Aorta (tissue), 5 donors: ENCODE measurements at places on chromosomes 6 and 20. TPM values are rescaled to one million over a fixed set of nuclear protein-coding genes. Genes with fewer than 3 reads are reported as not detected.

- no peak overlapping the region for H3K4me3 ChIP-seq
- H3K4me1 ChIP-seq: no peaks in the 10 kb centered on the region
- no peaks in the 10 kb centered on the region for H3K27me3 ChIP-seq
- DNase-seq: no peak
Measured at GRCh38 chr6:148109732-148110131, 232.9 kb upstream of the SASH1 start.

MICB gene
- 6.2 TPM for total RNA-seq

DNA sequence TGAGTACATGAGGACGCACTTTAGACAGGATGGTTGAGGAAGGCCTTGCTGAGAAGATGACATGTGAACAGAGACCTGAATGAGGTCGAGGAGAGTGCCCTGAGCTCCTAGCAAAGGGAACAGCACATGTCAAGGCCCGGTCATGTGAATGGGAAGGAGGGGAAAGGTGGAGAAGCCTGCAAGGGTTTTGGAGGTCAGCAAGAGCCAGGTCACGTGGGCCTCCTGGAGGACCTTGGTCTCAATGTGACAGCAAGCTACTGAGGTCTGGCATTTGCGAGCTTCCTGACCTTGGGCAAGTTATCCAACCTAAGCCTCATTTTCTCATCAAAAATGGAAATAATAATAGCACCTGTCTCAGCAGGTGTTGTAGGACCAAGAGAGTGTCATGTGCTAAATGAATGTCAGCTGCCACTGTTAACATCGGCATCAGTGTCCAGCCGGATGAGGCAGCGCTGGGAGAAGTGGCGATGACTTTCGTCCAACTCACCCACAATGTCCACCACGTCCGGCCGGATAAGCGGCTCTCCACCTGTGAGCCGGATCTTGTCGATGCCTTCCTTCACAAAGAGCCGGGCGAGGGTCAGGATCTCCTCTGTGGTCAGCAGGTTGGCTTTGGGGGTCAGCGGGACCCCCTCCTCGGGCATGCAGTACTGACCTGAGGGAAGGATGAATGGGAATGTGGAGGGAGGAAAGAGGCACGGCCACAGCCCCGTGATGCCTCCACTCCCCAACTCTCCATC lies 8.9 kb downstream of the MOCS1 start:
- H3K4me1 ChIP-seq: no peaks in the 10 kb centered on the region
- peaks cover 7% of the 10 kb centered on the region for H3K36me3 ChIP-seq
- H3K4me3 ChIP-seq: no peak overlapping the region
- no peaks in the 10 kb centered on the region for H3K27me3 ChIP-seq
- no peak overlapping the region for H3K27ac ChIP-seq

FAM83B gene
- total RNA-seq: not detected

- no peaks in the 10 kb centered on the region for H3K4me1 ChIP-seq
- peak; percentile 52 for DNase-seq
- no peak overlapping the region for H3K4me3 ChIP-seq
- H3K27me3 ChIP-seq: no peaks in the 10 kb centered on the region
Measured at GRCh38 chr6:36290668-36291620, 21.1 kb downstream of the PNPLA1 start.

- no peaks in the 10 kb centered on the region for H3K4me1 ChIP-seq
- peaks cover 2% of the 10 kb centered on the region for H3K36me3 ChIP-seq
- no peaks in the 10 kb centered on the region for H3K27me3 ChIP-seq
- H3K4me3 ChIP-seq: no peak overlapping the region
- no peak for DNase-seq
Measured at GRCh38 chr6:30019819-30020218, 41.2 kb upstream of the POLR1H start.

GMPR gene
- 17.3 TPM for total RNA-seq

DNA sequence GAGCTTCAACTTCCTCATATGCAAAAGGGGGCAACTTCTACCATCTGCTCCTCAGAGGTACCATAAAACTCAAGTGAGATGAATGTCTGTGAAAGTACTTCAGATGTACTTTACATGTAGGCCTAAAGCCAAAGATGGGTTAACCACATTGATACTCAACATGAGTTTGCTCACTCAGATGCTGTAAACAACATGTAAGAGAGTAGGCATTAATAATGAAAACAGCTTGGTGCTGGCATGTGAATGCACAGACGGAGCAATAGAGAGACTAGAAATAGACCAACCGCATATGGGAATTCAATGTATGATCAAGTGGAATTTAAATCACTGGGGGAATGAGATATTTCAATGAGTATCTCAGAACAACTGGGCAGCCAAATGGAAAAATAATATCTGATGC lies 143.8 kb upstream of the CDYL start:
- no peak for DNase-seq
- no peaks in the 10 kb centered on the region for H3K36me3 ChIP-seq
- H3K27me3 ChIP-seq: no peaks in the 10 kb centered on the region
- no peak overlapping the region for H3K27ac ChIP-seq

DNA sequence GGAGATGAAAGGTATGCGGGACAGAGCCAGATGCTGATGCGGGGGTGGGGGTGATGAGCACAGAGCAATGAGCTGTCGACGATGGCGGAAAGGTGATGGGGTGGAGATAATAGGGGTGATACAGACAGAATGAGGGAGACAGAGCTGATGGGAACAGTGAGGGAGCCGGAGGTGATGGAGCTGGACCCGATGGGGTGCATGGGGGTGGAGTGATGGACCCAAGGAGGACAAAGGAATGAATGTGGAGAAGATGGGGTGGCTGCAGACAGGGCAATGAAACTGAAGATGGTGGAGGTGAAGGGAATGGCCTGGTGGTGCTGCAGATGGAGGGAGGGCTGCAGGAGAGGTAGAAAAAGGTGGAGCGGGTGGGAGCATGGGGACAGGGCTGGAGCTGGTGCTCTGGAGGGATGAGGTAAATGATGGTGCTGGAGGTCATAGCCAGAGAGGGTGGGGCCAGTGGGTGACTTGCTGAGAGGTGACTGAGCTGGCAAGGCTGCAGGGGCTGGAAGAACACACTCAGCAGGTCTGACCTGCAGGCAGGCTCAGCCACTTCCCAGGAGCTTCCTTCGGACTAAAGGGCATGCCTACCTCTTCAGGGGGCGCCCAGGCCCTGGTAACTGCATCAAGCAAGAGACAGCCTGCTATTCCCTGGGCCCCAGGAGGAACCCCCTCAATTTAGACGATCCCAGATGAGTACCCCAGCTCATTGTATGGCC lies 6.0 kb upstream of the FOXS1 start:
- DNase-seq: no peak
- H3K27me3 ChIP-seq: no peaks in the 10 kb centered on the region
- H3K4me3 ChIP-seq: no peak overlapping the region

DNA sequence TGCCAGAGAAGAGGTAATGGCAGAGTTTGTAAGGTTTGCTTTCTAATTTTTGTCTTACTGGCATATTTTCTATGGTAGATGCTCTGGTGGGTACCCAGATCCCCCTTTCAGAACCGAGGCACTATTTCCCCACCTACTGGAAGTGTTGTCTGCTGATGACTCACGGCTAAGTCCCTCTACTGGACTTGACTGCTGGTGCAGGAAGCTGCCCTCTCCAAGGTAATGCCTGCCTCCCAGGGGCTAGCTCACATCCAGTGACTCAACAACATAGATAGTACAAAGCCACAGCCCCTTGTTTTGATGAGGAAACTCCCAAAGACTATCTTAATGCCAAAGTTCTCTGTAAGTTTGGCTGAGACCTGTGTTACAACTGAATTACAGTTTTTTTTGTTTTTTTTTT lies 285.4 kb upstream of the FLRT3 start:
- DNase-seq: no peak
- H3K36me3 ChIP-seq: no peaks in the 10 kb centered on the region
- no peaks in the 10 kb centered on the region for H3K27me3 ChIP-seq

TDRD6 gene
- total RNA-seq: 1.0 TPM

DNA sequence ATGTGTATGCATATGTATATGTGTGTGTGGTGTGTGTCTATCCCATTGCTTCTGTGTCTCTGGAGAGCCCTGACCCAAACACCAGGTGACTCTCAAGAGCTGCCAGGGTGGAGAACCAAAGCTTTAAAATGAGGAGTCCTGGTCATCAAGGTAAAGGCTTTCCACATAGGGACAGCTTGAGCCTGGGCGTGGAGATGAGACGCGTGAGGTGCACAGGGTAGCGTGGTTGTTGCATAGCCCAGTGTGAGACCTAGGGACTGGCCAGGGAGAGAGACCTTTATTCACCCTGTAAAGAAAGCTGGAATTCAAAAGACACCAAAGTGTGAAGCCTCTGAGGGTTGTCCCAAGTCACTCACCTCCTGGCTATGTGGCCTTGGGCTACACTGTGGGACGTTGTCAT lies 149.1 kb downstream of the SYCP2 start:
- DNase-seq: no peak
- H3K4me1 ChIP-seq: no peaks in the 10 kb centered on the region
- H3K27ac ChIP-seq: no peak overlapping the region
- H3K4me3 ChIP-seq: no peak overlapping the region
- no peaks in the 10 kb centered on the region for H3K27me3 ChIP-seq
- no peaks in the 10 kb centered on the region for H3K36me3 ChIP-seq

WFDC5 gene
- total RNA-seq: not detected

- no peak overlapping the region for H3K27ac ChIP-seq
- H3K4me1 ChIP-seq: no peaks in the 10 kb centered on the region
- H3K4me3 ChIP-seq: no peak overlapping the region
- no peak for DNase-seq
- no peaks in the 10 kb centered on the region for H3K36me3 ChIP-seq
- H3K27me3 ChIP-seq: no peaks in the 10 kb centered on the region
Measured at GRCh38 chr6:135306740-135307420, 125.8 kb downstream of the MYB start.

TPBG gene
- total RNA-seq: 20.1 TPM

CLDN20 gene
- total RNA-seq: not detected

GRCh38 chr20:38055294-38055693 lies 21.7 kb downstream of the RPRD1B start:
- no peaks in the 10 kb centered on the region for H3K27me3 ChIP-seq
- no peak for DNase-seq
- peaks cover 2% of the 10 kb centered on the region for H3K4me1 ChIP-seq
- no peak overlapping the region for H3K4me3 ChIP-seq
- no peaks in the 10 kb centered on the region for H3K36me3 ChIP-seq

RAET1L gene
- not detected for total RNA-seq

FABP7 gene
- total RNA-seq: not detected

- no peaks in the 10 kb centered on the region for H3K4me1 ChIP-seq
- H3K36me3 ChIP-seq: no peaks in the 10 kb centered on the region
- H3K27me3 ChIP-seq: no peaks in the 10 kb centered on the region
Measured at GRCh38 chr20:47405775-47406325, 49.4 kb upstream of the ZMYND8 start.

DNA sequence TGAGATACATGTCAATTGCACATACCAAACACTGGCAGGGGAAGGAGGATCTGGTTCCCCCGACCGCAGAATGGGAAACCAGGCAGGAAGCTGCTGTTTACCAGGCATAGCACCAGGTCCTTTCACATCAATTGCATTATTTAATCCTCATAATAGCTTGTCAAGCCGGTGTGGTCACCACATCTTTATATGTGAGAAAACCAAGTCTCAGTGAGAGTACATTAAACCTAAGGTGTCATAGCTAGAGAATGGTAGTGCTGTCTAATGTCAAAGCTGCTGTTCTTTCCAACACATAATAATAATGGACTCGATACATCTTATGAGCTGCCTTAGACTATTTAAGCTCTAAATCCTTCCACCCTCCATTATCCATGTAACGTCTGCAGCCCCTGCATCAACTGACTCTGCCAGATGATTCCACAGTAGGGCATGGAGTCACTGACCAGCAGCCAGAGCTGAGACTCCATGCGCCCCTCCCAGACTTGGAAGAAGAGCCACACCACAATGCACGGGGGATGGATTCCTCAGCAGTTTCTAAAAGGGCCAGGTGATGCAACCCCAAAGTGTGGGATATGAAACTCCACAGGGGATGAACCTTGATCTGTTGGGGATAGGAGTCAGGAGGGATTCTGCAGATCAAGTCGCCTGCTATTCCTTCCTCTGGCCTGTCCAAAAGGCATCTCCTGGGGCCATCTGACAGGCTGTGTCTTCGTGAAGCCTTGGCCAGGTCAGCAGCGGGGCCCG lies 71.8 kb downstream of the GPR6 start:
- DNase-seq: no peak
- H3K4me1 ChIP-seq: no peaks in the 10 kb centered on the region
- no peak overlapping the region for H3K27ac ChIP-seq
- no peaks in the 10 kb centered on the region for H3K36me3 ChIP-seq

DNA sequence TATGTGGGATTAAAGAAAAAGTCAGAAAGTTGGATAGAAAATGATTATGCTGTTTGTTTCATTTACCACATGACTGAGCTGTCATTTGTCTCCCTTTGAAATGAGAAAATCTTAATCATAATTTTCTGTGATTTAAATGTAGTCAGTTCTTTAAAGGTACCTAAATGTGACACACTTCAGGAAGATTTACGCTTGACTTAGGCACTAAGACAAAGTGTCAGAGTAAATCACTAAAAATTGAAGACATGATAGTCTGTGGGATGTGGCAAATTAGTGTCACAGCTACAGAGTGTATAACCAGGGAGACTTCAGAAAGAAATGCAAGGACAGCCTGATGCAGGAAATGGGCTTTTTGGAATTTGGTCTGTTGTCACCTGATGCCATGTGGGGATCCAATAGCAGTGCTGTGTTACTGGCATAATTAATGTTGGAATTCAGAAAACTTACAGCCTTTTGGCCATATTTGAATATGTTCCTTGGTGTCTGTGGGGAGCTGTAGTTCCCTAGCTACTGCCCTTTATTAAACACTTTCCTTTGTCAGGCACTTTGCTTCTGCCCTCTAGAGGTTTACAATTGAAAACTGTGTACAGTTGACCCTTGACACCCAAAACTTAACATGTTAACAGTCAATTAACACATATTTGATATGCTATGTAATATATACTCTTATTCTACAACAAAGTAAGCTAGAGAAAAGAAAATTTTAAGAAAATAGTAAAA lies 493.8 kb downstream of the UTRN start:
- H3K36me3 ChIP-seq: peaks cover 7% of the 10 kb centered on the region
- H3K4me3 ChIP-seq: no peak overlapping the region
- no peaks in the 10 kb centered on the region for H3K4me1 ChIP-seq
- H3K27me3 ChIP-seq: no peaks in the 10 kb centered on the region
- no peak overlapping the region for H3K27ac ChIP-seq
- DNase-seq: no peak

- no peaks in the 10 kb centered on the region for H3K27me3 ChIP-seq
- H3K27ac ChIP-seq: no peak overlapping the region
- H3K36me3 ChIP-seq: no peaks in the 10 kb centered on the region
- no peak overlapping the region for H3K4me3 ChIP-seq
Measured at GRCh38 chr20:64115171-64115911, 8.0 kb upstream of the NPBWR2 start.

GRCh38 chr20:34316196-34316814 lies 13.2 kb upstream of the AHCY start:
- H3K27me3 ChIP-seq: no peaks in the 10 kb centered on the region
- no peak overlapping the region for H3K27ac ChIP-seq
- no peaks in the 10 kb centered on the region for H3K4me1 ChIP-seq
